ENCODE measurements at places on chromosomes 1 and 21.

GRCh38 chr1:37752583-37753471 is 12.1 kb downstream of the EPHA10 start:
- peak; percentile 53 for DNase-seq

GRCh38 chr1:223234534-223234933 is 91.5 kb upstream of the TLR5 start:
- no peak for DNase-seq

DNA sequence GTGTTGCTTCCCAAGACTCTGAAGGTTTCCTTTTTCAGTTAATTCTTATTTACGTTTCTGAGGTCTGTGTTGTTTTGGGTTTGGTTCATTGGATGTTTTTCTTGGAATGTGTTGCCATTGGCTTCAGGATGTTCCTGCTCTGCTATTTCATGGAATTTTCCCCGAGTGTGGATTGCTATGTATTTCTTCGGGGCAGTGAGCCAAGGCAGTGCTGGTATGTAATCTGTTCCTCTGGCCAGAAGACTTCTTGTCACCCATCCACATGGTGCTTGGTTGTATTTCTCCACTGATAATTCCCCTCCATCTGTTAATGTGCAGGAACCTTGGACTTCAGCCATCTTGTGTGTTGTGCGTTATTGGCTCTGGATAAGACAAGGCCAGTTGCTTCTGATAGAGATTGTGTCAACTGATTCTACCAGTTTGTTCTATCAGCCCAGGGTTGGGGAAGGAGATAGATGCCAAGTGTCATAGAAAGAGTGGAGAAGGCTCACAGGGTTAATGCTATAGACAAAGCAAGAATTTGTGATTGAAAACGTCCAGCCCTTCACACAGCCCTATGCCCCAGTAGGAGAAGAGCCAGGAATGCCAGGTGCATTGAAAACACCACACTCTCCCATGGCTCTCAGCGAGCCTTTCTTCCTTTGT is 505.2 kb downstream of the PLPP3 start:
- DNase-seq: peak; percentile 85

DNA sequence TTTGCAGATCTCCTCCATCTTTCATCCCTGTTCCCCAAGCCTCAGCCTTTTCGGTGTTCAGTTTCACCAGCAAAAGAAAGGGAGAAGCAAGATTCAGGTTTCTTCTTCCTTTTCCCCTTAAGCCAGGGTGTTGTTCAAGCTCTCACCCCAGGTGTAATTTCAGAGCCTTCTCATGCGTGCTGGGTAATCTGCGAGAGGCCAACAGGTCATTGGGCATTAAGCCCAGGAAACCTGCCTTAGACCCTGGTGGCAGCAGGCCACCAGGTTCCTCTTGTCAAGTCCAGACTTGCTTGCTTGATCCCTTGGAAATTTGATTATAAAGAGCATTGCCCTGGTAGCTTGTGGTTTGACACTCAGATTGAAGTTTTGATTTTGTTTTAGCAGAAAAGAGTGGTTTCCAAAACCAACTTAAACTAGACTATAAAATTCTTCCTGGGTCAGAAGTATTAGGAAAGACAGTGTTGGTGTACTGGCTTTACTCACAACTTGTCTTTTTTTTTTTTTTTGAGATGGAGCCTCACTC is 6.9 kb downstream of the AKR1A1 start:
- DNase-seq: no peak

DNA sequence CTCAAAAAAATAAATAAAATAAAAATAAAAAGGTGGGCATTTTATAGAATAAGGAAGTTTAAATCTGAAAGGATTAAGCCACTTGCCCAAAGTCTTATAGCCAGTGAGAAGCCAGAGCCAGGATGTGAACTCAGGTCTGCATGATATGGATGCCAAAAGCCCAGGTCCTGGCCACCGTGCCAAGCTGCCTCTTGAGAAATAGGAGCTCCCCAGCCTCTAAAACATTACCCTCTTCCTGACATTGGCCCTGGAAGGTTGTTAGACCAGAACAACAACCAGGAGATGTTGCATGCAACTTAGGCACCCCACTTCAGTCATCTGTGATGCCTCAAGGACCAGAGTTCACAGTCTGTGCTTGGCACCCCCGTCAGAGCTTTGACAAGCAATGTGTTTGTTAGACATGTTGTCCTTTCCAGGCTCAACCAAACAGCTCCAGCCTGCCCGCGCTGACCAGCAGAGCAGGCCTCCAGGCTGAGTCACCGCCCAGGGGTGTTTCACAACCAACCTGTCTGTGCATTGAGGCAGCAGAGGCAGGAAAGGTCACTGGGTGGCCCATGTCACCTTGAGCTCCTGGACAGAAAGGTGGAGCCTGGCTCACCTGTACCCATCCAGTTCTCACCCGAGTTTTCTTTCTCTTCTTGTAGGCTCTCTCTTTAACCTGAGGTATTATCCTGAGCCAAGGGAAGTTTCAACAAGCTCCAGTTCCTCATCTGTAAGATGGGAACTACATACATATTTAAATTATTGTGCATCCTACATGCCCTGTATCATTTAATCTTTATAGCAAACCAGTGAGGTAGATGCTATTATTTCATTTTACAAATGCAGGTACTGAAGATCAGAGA is 14.9 kb upstream of the MED18 start:
- DNase-seq: peak; percentile 41
